ENCODE measurements at places on chromosomes 7 and 10.

DNA sequence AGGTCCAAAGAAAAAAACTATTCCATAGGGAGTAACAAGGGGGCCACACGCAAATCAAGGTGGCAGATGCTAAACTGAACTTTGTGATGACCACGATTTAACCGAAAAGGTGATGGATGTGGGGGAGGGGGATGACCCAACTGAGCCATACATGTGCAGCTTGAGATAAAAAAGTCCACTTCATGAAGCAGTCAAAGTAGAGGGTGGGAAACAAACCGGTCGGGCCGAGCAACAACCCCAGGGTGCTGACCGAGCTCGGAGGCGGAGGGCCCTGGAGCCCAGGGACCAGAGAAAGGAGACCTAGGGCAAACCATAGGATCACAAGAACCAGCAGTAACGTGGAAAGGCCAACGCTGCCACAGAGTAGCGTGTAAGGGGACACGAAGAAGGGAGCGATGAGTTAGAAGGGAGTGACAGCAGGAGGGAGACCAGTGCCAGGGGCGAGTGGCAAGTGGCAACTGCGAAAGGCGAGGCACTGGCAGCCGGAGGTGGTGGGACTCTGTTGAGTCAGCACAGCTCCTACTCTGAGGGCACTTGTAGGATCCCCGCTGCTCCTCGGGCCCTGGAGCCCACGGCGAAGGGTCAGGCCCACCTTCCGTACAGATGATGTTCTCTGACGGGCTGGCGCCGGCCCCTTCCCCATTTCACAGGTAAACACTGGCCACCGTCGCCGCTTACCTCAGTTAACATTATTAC, 540 bp downstream of the SNX13 start:
- DNase-seq: peak; percentile 25

- DNase-seq: no peak
Measured at GRCh38 chr7:32259931-32260596, 189.9 kb upstream of the PDE1C start.

DNA sequence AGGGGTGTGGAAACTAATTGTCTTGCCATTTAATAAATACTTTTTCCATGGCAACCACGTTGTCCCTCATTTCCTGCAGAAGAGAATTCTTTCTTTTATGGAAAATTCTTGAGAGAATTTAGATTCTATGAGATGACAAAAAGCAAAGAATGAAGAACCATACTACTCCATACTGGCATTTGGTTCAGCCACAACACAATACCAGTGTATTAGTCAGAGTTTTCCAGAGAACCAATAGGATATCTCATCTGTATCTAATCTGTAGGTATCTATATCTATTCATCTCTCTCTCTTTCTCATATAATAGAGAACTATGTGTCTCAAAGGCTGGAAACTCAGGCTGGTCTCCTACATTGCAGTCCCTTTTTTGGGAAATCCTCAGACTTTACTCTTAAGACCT, 44.6 kb upstream of the NAMPT start:
- peak; percentile 30 for DNase-seq

DNA sequence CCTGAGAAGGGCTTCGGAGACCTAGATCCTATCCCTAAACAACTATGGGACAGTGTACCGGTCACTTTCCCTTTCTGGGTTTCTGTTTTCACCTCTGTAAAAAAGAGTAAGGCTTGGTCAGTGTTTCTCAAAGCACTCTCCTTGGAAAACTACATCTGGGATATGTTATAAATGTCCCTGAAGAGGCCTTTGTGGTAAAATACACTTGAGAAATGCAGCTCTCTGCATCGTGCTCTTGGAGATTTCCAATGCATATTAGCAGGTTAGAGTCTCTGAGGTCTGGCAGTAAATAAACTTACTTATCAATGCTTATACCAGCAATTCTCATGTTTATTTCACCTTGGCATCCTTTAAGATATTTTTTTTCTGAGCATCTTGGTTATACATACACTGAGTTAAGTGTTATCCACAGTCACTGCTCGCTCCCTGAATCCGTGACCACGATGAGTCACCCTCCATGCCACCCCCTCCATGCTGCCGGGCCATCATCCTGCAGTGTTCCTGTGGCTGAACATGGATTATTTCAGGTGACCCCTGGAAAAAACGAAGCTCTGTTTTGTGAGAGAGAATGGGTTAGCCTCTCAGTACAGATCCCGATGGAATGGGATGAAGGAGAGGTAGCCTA, 3.3 kb upstream of the TBXAS1 start:
- DNase-seq: peak; percentile 53

GRCh38 chr7:158362912-158363905, 224.4 kb downstream of the PTPRN2 start:
- DNase-seq: no peak

DNA sequence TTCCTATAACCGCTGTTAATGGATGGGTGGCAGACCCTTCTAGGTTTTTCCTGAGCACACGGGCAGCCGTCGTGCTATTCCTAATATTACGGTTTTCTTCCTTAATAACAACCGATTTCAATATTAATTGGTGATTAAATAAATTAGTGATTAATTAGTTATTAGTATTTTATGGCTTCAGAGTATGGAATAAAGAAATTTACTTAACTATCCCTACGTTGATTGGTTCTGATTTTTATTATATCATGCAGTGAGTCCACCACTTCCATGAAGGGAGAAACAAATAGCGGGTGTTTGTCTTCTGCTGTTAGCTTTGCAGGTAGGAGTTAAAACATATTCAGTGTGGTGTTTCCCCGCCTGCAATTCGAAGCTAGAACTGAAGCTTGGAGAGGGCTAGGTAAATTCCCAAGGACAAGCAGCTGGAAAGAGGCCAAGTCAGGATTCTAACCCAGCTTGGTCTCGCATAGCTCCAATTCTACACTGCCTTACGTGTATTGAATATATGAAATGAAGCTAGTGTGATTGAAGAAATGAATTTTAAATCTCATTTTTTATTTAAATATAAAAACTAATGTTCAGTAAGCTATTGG, 928 bp upstream of the CSTF2T start:
- peak; percentile 60 for DNase-seq

- no peak for DNase-seq
Measured at GRCh38 chr10:45591280-45591679, 81.3 kb downstream of the ZFAND4 start.

- DNase-seq: peak; percentile 89
Measured at GRCh38 chr10:76303682-76304316, 872.4 kb downstream of the LRMDA start.

- no peak for DNase-seq
Measured at GRCh38 chr10:48799341-48800006, 114.8 kb downstream of the WDFY4 start.

GRCh38 chr10:33091201-33091600, 133.2 kb upstream of the ITGB1 start:
- no peak for DNase-seq

DNA sequence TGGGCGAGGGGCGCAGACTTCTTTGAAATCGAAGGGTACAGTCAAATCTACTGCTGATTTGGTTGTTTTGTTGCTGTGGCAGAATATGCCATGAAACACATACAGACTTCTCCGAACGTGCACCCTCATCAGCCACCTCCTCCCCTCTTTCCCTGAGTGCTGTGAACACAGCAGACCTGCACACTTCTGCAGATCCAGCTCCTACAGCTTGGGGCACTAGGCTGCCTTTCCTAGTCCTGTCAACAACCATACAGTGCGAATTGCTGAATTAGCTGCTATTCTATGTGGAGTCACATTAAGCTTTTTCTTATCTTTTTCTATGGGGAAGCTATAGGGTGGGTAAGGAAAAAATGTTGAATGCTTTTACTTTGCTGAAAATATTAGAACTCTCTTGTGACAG, 57.5 kb downstream of the COL17A1 start:
- DNase-seq: peak; percentile 21

DNA sequence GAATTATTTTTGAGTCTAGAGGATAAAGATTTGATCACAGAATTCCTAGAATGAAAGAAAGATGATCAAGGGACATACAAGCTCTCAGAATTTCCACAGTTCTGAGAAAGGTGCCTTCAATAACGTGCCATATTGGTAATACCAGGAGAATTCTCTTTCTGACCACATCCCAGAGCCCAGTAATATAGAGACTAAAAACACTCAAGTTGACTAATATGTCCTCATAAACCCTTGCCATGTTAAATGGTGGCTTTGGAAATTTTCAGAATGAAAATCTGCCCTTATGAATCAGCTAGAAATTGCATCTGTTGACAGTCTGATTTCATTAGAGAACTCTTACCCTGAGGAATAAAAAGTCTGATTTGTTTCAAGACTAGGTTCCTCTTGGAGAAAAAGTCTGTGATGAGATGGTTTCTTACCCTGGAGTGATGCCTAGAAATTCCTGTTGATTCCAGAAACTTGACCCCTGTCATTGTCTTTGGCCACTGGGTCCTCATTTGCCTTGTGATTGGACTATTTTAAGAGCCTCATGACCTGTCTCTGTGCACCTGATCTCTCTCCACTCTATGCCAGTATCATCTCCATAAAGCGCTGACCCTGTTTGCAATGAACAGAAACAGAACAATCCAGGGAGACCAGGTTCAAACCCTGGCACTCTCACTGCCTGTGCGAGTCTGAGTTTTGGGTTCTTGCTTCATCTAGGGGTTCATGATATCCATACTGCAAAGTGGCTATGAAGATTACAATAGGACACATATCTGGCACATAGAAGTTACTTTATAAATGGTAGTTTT, 3.3 kb downstream of the IL2RA start:
- DNase-seq: no peak

DNA sequence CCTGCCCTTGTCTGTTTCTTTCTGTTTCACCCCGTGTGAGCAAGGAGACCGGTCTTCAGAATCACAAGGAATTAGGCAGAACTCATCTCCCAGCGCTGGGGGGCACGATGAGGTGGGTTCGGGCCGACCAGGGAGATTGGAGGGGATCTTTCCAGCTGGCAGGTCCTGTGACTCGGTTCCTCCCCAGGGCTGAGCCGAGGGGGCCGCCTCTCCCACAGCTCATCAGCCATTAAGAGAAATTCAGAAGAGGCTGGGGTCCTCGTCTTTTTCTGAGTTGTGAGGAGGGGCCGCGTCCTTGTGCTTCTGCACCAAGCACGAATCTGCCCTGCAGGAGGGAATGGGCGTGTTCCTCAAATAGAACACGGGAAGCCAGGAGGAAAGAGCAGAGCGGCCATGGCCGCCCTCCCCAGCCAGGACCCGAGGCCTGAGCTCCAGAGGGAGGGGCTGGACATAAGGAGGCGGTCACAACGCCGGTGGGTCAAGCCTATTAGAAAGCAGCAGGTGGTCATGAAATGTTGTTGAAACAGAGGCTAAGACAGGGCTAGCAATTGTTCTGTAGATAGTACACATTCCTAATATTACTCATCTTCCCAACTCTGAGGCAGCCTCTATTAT, 125.3 kb downstream of the ADARB2 start:
- no peak for DNase-seq

DNA sequence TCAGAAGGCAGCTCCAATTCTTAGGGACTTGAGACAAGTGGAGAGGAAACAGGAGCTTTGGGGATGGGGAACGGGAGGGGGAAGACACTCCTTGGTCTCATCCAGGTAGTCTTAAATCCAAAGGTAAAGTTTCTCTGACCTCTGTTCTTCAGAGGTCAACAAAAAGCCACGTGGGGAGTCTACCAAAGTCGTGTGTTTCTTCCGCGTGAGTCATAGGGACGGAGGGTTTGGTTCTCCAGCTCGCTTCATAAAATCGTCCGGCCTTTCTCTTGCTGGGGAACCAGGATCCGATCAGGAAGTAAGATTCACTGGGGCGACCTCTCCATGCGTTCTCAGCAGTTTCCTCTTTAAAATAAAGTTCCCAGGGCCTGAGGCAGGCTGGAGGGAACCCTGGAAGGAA, 275.7 kb downstream of the TCERG1L start:
- DNase-seq: no peak

GRCh38 chr10:125329056-125329455, 168.7 kb upstream of the CTBP2 start:
- no peak for DNase-seq

DNA sequence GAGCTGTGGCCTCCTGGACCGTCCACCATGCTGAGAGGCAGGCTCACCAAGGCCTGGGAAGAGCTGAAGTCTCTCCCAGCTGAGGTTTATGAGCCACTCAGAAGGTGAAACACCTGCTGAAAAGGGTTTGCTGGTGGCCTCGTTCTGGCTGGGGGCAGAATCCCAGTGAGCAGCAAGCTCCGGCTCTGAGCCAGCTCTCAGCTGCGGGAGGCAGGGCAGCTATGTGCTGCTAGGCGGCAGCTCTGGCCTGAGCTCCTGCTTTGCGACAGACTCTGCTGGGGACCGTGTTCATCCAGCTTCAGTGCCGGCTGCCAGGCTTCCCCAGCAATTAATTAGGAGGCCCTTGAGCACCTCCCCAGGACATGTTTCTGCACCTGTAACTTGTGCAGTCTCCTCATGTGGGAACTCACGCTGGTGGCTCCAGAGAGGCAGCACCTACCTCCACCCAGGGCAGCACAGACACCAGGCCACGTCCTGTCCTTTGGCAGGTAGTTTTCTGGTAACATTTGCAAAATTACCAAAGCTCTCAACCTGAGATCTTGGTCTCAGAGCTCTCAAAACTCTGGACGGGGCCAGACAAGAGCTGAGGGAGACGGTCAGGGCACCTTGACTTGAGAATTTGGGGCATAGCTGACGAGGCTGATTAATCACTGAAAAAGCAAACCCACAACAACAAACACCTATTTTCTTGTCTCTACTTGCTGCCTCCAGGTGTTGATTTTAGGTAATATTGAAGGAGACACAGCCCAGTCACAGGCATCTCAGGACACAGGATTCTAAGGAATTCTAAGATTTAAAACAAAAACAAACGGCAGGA, 185.0 kb downstream of the TCERG1L start:
- DNase-seq: no peak

DNA sequence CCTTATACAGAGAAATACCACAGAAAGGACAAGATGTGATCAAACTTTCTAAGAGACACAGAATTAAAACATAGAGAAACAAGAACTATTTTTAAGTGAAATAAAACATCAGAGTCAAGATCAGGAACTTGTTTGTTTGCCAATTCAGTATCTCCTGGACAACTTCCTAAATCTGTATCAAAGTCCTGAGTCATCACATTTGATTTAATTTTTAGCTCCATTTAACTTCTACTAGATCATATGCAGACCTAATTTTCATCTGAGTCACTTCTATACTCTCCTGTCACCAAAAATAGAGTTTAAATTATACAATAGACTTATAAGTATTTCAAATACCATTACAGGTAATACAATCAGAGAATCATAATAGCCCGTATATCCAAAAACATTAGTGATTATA, 268.1 kb downstream of the PRKG1 start:
- DNase-seq: no peak

DNA sequence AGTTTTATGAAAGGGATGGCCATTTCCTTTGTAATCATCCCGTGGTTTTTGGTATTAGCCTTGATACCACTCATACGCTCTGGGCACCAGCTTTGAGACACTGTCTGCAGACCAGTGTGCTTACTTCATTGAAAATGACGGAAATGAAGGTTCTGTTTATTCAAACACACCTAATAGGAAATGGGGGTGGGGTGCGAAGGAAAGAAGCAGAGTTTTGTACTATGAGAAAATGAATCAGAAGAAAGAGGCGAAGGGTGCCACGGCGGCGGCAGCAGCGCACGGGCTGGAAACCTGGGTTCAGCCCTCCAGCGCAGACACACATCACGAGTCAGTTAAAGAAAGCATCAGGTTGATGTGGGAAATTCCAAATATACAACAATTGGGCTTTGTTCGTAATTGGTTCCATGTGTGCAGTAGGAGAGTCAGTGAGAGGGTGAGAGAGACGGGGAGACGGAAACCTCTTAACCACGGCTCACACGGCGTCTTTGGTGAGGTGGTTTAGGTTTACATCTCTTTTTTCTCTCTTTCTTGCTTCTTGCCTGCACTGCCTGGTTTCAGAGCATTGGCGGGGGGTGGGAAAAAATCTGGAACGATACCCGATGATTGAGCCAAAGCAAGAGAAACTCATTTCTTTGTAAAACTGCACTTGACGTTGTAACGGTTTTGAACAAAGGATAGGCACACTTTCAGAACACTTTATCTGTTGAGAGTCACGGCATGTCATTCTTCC, 321.2 kb downstream of the FRMD4A start:
- DNase-seq: peak; percentile 83

GRCh38 chr7:134676743-134677142, 30.1 kb downstream of the BPGM start:
- no peak for DNase-seq
